ENCODE measurements at places on chromosomes 4 and X.

GRCh38 chr4:95987851-95988250 lies 148.0 kb downstream of the PDHA2 start:
- no peak for DNase-seq

DNA sequence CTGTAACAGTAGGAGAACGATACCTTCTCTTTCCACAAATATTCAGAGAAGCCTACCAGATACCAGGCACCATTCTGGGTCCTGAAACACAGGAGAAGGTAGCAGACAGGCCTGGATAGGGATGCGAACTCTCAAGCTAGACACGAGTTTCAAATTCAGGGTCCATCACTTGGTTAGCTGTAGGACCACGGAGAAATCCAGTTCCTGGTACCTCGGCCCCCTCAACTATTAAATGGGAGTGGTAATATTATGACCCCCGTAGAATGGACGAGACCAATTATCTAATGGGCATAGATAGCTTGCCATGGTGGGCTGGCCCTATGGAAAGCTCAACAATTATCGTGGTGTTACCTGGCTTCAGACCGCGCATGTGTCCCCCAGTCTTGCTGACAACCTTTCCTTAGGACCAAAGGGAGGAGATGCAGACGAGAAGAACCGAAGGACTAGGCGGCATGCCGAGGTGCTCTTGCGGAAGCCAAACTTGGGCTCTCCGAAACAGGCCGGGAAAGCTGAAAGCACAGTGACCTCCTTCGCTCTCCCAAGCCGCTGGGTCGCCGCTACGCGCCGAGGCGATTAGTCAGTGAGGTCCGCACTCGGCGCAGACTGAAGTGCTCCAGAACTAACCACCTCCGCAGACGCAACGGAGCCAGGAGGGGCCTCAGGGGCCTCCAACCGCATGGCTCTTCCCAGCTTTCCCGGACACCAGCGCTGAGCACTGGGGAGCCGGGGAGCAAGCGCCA lies 19.6 kb downstream of the NKX3-2 start:
- DNase-seq, result peak; percentile 23

- DNase-seq, result no peak
Measured at GRCh38 chr4:117077760-117078159, 7.6 kb downstream of the TRAM1L1 start.

GRCh38 chr4:85744950-85745349 lies 270.0 kb downstream of the ARHGAP24 start:
- no peak for DNase-seq

DNA sequence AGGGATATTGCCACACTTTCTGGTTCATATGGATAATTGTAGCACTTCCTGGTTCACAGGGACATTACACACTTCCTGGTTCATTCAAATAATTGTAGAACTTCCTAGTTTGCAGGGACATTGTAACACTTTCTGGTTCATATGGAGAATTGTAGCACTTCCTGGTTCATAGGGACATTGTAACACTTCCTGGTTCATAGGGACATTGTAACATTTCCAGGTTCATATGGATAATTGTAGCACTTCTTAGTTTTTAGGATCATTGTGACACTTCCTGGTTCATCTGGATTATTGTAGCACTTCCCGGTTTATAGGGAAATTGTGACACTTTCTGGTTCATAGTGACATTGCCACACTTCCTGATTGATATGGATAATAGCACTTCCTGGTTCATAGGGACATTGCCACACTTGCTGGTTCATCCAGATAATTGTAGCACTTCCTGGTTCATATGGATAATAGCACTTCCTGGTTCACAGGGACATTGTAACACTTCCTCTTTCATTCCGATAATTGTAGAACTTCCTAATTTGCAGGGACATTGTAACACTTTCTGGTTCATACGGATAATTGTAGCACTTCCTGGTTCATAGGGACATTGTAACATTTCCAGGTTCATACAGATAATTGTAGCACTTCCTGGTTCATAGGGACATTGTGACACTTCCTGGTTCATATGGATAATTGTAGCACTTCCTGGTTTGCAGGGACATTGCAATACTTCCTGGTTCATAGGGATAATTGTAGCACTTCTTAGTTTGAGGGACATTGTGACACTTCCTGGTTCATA lies 59.2 kb upstream of the CD99 start:
- DNase-seq, result no peak

DNA sequence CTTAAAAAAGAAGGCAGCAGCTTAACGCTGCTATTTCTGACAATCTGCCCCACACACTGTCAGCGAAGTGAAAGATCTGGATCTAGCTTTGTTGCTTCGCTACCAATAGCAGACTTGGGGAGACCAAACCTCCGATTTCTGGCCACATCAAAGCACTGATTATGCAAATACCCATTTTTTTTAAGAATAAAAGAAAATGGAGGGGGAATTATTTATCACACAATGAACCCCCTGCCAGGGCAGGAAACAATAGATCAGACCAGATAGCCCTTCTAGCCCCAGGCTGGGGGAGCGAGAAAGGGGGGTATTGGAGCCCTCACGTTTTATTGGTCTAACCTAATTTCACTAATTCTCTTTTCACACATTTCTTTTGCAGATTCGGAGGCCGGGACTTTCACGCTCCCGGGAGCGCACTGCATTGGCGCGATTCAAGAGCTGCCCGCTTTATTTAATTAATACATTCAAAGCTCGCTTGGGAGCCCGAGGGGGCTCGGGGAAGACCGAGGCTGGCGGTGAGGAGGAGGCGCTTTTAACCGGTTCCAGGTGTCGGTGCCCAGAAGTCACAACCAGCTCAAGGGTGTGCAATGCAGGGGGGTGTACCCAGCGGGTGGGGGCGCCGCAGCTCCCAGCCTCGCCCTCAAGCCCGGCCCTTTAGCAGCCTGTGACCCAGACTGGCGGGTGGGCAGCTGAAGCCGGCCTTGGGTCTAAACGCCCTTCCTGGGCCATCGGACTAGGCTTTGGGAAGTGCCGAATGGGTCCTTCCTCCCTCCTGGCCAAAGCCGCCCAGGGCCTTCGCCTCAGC lies 5.5 kb downstream of the NEUROG2 start:
- DNase-seq, result no peak

DNA sequence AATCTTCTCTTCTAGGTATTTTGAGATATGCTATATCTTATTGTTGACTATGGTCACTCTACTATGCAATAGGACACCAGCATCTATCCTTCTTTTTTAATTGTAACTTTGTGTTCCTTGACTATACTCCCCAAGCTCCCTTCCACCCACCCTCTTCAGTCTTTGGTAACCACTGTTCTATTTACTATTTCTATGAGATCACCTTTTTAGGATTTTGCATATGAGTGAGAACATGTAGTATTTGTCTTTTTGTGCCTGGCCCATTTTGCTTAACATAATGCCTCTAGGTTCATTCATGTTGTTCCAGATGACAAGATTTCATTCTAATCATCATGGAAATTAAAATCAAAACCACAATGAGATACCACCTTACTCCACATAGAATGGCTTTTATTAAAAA lies 63.3 kb upstream of the BANK1 start:
- no peak for DNase-seq

DNA sequence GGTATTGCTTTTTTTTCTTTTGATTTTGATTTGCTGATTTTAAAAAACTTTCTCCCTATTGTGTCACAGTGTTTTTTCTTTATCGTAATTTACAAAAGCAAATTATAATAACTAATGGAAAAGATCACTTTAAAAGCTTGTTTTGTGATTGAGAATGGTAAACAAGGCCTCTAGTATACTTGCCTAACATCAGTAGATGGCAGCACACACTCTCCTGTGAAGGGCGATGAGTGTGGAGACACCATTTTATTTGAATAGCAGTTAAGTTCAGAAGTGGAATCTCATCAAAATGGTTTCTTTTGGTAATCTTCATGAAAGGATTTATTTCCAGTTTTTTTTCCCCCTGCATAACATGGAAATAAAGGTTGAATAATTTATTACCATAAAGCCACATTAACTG lies 72.3 kb downstream of the PAK3 start:
- peak; percentile 2 for DNase-seq
